CD4-positive, alpha-beta T cell treated with Interleukin-6 at 100 ng/mL for 8 hours (primary cell): ENCODE measurements at places on chromosomes 2 and 18.

DNA sequence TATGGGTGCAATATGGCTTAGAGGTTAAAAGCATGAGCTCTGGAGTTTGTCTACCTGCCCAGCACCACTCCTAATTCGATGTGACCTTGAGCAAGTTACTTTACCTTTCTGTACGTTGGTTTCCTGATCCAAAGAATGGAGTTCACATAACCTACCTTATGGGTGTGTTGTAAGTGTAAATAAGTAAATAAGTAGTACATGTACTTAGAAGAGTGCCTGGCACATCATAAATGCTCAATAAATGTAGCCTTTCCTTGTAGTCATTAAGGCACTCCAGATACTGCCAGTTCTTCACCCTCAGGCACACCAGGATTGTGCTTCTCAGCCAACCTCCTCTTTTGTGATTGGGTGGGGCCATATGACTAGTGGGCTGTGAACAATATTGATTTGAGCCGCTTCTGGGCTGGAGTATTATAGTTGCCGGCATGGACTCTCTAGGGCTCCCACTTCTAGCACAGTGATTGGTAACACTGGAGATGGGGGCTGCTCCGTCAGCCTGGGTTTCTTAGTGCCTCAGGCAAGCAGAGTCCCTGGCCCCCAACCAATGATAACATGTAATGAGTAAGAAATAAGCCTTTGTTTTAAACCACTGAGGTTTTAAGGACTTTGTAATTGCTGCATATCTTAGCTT lies 101.7 kb upstream of the NOSTRIN start:
- no peak for DNase-seq

- DNase-seq: no peak
Observed at GRCh38 chr2:54556621-54557121, 100.5 kb downstream of the SPTBN1 start.

GRCh38 chr2:64054161-64054915 lies 35.1 kb upstream of the VPS54 start:
- no peak for DNase-seq

GRCh38 chr2:107591561-107592279 lies 235.0 kb upstream of the RGPD4 start:
- DNase-seq: no peak

- no peak for DNase-seq
Observed at GRCh38 chr2:223969856-223970255, 12.6 kb downstream of the MRPL44 start.

DNA sequence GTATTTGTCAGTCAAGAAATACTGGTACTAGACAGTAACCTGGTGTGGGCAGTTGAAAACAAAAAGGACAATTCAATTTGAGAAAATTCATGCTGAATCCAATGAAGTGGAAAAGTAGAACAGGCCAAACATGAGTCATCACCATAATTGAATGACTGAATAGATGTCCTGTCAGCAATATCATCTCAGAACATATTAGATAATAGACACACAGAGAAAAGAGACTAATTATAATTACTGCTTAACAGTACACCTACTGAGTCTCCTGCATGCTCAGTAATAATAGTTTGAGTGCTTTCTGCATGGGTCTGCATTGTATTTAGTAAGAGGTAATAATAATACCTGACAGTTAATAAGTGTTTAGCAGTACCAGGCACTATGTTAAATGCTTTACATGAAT lies 138.6 kb upstream of the ZC3H15 start:
- no peak for DNase-seq

- DNase-seq: no peak
Observed at GRCh38 chr18:79490626-79491041, 94.9 kb downstream of the NFATC1 start.

DNA sequence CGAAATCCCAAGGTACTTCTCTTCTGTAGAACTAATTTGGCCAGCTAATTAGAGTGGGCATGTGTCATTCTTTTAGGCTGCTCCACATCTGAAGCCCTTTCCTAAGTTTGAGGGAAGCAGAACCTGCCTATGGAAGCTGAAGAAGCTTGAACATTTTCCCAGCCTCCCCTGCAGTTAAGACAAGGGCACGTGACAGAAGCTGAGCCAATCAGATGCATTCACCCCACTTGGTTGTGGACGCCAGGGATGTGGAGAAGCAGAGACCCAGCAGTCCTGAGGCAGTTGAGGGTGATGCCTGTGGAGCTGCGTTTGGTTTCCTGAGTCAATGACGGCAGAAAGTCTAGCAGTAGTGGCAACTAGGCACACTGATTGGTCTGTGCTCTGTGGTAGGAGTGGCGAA lies 26.1 kb upstream of the CERS6 start:
- DNase-seq: no peak

GRCh38 chr2:214019229-214019972 lies 391.5 kb upstream of the VWC2L start:
- no peak for DNase-seq

DNA sequence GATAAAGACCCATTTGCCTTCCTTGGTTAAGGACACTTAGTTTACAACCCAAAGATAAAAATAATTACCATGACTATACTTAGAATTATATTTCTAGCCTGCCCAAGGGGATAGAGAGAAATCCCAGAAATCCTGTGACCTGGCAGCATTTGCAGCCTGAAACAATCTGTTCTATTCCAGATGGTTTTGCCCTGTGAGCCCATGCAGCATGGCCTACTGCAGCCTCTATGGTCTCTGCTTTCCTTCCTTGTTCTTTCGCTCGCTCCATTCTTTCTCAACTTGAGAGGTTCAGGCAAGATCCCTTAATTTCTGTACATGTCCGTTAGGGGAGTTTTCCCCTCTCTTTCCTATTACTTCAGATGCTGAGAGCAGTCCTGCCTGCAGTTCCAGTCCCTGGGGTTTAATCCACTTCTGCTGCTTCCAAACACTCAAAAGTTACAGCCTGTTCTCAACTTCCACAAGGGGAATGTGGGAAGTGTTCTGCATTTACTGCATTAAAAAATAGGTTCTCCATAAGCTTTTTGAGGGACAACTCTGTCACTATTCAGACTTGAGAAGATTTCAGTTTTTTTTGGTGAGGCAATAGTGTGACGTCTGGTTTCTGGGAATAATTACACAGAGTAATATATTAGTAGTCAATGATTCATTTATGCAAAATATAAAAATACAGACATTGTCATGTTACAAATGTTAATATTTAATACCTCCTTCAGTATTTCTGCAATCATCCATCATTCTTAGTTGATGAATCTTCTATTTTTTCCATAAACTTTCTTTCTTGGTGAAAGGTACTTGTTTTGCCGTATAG lies 80.3 kb downstream of the CDCA7 start:
- DNase-seq: no peak

GRCh38 chr2:192655916-192656315 lies 461.2 kb upstream of the TMEFF2 start:
- DNase-seq: no peak

GRCh38 chr2:235024931-235025773 lies 73.3 kb downstream of the SH3BP4 start:
- DNase-seq: no peak

DNA sequence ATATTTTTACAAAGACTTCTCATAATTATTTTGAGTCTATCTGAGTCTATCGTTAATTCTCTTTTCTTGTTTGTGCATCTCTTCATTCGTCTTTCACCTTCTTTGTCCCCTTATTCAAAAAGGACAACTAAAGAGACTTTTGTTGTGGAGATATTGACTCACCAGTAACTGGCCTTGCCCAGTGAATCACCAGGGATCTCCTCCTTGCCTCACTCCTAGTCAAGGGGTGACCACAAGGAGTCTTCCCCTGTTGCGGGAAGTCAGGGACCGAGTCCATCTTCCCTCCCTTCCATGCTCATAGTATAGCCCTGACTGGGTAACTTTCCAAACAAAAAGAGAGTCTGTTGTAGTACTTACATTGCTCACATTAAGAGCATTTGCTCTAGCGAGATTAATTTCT lies 158.9 kb downstream of the NEB start:
- DNase-seq: no peak

DNA sequence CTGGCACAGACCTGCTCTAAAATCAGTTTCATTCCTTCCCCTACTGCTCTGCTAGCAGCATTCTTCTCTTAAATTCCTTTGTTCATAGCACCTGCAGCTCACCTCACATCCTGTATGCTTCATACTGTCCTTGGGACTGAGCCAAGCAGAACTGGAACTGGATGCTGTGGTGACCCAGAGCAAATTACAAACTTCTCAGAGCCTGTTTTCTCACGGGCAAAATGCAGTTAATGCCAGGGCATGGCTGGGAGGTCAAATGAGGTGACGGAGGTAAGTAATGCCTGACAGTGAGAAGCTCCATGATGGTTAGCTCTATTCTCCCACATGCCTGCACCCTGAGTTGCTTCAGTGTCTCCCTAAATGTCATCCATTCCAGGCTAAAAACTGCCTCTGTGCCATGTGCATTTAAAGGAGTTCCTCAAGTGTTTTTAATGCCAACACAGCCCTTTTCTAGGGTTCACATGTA lies 29.7 kb downstream of the C2orf42 start:
- no peak for DNase-seq

DNA sequence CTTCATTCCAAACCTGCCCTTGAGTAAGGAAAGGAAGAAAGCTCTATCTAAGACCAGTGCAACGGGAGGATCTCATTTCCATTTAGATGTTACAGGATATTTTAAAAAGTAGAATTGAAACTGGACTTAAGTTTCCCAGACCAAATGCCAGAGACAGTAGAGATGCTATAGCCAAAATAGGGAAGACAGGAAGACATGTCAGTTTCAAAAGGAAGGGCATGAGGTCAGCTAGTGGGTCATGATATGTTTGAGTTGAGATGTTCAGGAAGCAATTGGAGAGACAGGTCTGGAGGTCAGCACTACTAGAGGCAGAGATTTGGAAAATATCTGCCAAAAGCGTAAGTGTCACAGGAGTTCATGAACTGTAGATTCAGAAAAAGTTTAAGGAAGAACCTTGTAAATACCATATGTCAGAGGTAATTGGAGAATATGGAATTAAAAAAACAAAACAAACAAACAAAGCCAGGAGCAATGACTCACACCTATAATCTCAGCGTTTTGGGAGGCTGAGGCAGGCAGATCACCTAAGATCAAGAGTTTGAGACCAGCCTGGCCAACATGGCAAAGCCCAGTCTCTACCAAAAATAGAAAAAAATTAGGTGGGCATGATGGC lies 50.8 kb downstream of the EPHA4 start:
- no peak for DNase-seq

DNA sequence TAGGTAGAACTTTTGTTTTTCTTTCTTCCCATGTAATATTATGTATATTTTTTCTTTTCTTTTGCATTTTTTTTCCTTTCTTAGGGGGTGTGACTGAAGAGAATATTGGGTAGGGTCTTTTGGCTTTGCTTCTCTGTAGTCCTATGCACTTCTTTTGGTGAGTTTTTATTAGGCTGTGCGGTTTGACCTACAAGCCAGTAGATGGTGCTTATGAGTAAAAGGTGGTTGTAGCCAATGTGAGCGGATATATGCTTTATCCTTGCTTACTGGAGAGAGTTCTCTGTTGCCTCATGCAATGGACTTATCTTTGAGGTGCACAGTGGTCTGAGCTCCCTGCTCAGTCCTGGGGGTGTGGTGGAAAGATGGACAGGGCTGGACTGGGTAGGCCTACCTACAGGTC lies 52.7 kb downstream of the DSEL start:
- DNase-seq: no peak
